G401 (cell line): ENCODE measurements at places on chromosomes 4 and X.

- DNase-seq: no peak
Measured at GRCh38 chr4:148849581-148849980, 407.4 kb upstream of the NR3C2 start.

- DNase-seq: no peak
Measured at GRCh38 chrX:10117864-10118377, 38.9 kb upstream of the CLCN4 start.

DNA sequence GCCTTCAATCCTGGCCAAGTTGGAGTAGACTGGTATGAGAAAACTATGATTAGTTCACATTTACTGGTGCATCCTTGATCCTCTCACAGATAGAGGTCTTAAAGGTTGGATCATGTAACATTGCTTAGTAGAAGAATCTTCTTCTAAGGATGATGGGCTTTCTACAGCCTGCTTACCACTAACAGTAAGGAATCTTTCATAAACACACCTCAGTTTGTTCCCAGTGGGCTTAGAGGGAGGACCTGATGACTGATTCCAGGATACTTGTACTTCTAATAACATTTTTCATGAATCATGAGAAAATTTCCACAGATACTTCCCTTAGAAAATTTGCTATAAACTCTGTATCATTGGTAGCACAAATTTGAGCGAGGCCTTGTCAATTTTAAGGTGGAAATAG is 40.6 kb downstream of the CCNI start:
- DNase-seq: no peak

DNA sequence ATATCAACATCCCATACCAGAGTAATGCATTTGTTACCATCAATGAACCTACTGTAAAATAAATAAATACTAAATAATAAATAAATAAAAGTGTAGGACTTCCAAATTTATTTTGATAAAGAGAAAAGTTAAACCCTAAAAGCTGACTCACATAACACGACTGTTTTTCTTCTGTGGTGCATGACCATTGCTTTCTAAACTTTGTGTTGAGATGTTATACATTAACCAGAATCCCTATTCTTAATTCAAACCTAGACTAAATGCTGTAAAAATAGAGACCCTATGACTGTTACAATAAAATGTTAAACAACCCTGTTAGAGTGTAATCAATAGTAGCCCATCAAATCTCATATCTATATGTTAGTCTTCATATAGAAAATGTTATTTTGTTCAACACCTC is 20.9 kb upstream of the PRMT9 start:
- DNase-seq: no peak

GRCh38 chr4:74931376-74931775 is 1.5 kb upstream of the PARM1 start:
- DNase-seq: no peak

DNA sequence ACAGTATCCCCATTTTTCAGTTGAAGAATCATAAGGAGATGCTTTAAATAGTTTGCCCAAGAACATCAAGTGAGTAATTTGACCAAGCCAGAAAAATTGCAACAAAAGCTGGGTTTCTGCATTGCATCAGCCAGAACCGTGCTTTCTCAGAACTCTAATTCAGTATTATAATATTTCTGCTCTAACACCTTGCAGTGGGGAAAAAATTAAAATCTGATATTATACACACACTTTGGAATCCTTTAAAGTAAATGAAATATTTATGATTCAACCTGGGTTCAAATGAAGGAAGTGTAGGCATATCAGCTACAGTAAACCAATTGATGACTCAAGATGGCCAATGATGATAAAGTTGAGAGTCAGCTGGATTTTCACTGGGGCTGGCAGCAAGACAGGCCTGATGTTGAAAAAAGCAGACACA is 387.6 kb upstream of the ZFP42 start:
- no peak for DNase-seq

DNA sequence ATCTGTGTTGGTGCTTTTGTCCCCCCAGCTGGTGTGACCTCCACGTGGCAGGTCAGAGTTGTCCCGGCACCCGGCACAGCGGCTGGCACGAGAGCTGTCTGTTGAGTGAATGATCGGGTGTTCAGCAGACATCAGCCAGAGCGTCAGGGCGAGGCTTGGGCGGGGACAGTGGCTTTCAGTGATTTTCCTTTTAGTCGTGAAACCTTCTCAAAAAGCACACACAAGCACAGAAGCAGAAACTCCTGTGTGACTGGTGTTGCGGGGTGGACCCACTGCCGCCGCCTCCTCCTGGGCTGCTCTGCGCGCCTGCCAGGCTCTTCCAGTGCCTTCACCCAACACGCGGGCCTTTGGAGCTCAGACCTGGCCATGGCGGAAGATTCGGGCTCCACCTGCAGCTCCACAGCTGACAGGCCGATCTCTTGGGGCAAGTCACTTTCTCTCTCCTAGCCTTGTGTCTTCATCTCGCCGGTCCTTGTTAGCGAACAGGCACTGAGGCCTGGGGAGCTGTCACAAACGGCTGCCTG is 51.4 kb upstream of the HGFAC start:
- DNase-seq: no peak

GRCh38 chrX:100445593-100445992 is 35.5 kb upstream of the PCDH19 start:
- DNase-seq: no peak

- DNase-seq: no peak
Measured at GRCh38 chrX:133580625-133581024, 165.3 kb upstream of the GPC4 start.

GRCh38 chr4:42018451-42018850 is 28.1 kb downstream of the SLC30A9 start:
- DNase-seq: no peak

GRCh38 chrX:8849945-8850344 is 48.8 kb upstream of the FAM9A start:
- DNase-seq: no peak

DNA sequence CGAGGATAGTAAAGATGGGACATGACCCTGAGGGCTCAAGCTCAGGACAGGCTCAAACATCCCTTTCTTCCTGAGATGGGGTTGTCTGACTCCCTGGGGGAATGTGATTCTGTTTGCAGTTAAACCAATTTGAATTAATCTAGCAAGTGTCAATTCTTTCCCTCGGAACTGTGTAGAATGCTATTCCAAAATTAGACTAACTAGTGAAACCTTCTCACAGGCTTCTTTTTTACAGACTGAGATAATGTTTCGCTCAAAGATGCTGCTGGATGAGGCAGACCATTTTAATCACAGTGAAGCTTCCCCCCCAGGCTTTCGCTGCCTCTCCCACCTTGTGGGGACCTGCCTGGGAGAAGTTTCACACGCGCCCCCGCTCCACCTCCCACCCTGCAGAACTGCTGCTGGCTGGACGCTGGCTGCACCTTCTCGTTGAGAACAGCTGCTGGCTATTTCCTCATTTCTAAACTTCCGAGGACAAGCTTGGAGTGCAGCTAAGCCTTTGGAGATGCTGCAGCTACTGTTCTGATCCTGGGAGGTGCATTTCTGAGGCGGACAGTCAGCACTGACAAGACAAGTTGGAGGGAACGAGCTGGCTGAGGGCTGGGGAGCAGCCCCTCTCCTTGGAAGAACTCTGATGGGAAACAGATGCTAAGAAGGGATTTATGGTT is 297.8 kb downstream of the RAPGEF2 start:
- DNase-seq: no peak

DNA sequence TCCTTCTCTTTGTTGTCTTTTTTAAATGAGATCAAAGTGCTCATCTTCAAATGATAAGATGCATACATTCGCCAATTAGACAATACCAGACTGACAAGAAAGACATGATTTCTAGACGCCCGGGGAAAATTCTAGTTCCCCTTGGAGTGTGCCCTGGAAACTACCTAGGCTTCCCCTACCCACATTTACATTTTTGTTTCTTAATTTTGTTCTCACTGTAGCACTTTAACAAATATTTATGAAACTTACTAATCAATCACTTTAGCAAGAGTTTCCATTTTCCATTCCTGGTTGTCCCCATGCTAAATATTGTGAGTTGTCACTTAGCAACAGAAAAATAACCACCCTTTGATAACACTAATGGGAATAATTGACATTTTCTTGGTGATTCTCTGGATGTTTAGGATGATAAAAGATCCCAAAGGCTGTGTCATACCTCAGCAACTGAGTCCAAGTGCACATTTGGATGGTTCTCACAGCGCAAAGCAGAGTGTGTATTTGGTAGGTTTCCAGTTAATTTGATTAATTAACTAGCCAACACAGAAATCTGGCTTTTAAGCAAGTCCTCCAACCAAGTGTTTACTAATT is 69.6 kb downstream of the FGFBP1 start:
- DNase-seq: no peak

DNA sequence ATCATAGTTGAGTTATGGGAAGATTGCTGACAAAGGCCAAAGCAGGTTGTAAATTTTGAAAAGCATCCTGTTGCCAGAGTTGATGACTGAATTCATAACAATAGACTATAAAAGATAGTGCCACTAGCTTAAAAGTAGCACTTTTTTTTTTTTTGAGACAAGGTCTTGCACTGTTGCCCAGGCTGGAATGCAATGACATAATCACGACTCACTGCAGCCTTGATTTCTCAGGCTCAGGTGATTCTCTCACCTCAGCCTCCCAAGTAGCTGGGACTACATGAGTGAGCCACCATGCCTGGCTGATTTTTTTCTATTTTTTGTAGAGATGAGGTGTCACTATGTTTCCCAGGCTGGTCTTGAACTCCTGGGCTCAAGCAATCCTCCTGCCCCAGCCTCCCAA is 122.7 kb downstream of the SPOCK3 start:
- no peak for DNase-seq

DNA sequence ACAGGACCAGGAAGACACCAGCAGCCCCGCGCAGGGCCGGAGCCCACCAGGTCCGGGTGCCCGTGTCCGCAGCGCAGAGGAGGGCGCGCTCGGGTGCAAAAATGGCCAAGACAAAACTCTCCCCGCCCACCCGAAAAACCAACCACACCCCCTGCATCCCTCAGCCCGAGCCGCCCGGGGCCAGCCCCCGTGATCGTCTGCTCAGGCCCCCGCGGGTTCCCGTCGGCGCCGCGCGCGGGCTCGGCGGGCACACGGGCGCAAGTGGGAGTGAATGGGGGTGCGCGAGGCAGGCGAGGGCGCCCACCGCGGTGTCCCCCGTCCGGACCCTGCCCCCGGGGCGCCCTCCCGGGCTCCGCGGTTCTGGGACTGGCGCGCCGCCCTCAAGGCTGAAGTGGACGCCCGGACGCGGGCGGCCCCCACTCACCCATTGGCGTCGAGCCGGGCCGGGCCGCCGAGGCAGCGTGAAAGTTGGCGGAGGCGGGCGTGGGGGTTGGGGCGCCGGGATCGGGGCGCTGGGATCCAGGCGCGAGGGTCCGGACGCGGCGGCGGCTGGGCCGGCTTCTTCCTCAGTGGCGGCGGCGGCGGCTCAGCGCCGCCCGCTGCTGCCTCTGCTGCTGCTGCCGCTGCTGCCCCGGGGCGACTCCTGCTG is 393 bp downstream of the SH3KBP1 start:
- no peak for DNase-seq

- DNase-seq: no peak
Measured at GRCh38 chr4:182874304-182874751, 42.9 kb downstream of the DCTD start.

- DNase-seq: no peak
Measured at GRCh38 chrX:97039363-97040029, 155.8 kb downstream of the RPA4 start.
